Left lung (tissue), 14 donors: ENCODE measurements at places on chromosomes 11 and 22. TPM values are rescaled to one million over a fixed set of nuclear protein-coding genes. Genes with fewer than 3 reads are reported as not detected.
A peak's percentile ranks its signal among the peaks of the same experiment; 100 is the strongest.

DNA sequence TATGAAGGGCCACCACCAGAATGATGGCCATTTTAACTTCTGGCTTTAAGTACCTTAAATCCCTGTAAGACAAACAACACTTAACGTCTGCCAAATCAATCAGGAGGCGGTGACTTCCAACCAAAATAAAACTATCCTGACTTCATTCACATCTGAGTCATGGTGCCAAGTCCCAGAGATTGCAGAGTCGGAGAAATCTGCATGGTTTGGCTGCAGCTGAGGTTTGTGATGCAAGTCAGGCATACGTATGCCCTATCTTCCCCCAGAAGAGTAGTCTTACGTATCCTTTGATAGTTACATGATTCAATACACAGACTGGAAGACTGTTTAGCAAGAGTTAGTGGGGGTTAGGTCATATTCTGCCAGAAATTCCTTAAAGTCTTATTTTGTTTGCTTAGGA lies 1.7 kb upstream of the GAB2 start:
- no peak overlapping the region for H3K4me3 ChIP-seq
- H3K36me3 ChIP-seq: no peaks in the 10 kb centered on the region
- peak; percentile 78 for DNase-seq
- H3K27ac ChIP-seq: peak overlapping the region; percentile 99
- H3K4me1 ChIP-seq: peaks cover 6% of the 10 kb centered on the region
- H3K27me3 ChIP-seq: no peaks in the 10 kb centered on the region

GRCh38 chr11:47376525-47377371 lies 1.6 kb downstream of the SPI1 start:
- peak overlapping the region; percentile 93 for H3K27ac ChIP-seq
- no peaks in the 10 kb centered on the region for H3K36me3 ChIP-seq
- H3K4me1 ChIP-seq: peaks cover 43% of the 10 kb centered on the region
- peak overlapping the region; percentile 67 for H3K4me3 ChIP-seq

DNA sequence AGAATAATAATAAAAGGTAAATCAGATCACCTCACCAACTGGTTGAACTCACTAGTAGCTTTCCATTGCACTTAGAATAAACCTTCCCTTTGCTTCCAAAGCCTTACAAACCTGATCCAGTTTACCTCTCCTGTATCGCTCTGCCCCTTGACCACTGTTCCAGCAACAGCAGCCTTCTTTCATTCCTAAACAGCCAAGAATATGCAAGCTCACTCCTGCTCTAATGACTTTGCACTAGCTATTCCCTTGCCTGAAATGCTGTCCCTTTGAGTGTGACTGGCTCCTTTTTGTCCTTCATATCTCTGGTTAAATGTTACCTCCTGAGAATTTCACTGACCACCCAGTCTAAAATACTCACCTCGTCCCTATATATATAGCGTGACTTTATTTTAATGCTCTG lies 9.6 kb upstream of the PIK3C2A start:
- no peak overlapping the region for H3K27ac ChIP-seq
- H3K36me3 ChIP-seq: no peaks in the 10 kb centered on the region
- DNase-seq: no peak
- H3K4me3 ChIP-seq: no peak overlapping the region

IGF2 gene
- total RNA-seq: 12.0 TPM

MN1 gene
- total RNA-seq: 7.4 TPM
